Kasumi-1 (cell line): ENCODE measurements at places on chromosomes 2 and 18.

GRCh38 chr2:174183076-174183475 lies 65.3 kb downstream of the OLA1 start:
- DNase-seq = no peak

DNA sequence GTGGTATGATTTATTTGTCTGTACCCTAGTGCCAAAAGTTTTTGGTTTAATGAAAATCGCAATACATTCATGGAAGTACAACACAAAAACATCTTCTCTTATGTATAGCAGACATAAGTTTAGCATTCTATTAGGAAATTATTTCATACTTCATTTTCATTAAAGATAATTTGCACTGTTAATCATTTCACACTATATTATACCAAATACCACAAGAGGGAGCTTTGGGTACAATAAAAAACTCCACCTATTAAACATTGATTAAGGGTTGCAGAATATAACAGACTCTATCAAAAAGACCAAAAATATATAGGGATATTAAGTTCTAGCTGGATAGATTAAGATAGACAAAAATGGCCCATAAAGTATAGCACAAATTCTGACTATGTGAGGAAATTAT lies 79.0 kb downstream of the SLC66A3 start:
- peak; percentile 44 for DNase-seq

DNA sequence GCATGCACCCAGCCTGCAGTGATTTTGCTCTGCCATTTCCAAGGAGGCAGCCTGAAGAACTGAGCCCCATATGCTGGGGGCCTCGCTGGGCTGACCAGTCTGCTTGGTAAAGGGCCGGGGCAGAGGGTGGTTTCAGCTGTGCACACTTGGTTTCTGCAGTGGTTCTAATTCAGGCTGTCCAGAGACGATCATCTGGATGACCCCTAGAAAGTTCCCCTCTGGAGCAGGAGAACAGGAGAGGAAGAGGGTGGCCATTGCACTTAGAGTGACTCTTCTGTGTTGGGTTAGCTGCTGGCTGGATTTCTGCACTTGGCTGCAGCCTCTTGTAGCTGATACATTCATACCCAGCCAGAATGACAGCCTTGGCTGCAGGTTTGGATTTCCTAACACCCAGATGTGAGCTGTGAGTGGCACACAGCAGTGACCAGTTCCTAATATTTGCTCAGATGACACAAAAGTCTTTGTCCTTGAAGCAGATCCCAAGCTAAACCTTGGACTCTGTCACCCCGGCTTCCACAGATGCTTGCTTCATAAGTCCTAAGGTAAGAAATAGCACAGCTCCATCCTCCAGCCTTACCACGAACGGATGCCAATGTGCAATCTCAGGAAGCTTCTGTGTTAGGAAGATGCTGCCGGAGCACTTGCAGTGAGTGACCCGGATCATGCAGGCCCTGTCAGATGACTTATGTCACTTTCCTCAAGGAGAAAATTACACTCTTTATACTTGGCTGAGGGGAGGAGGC lies 105.6 kb downstream of the HNRNPLL start:
- DNase-seq = no peak

GRCh38 chr2:43224131-43224570 lies 2.3 kb downstream of the ZFP36L2 start:
- peak; percentile 75 for DNase-seq

- no peak for DNase-seq
Observed at GRCh38 chr2:231197706-231198290, 633 bp upstream of the ARMC9 start.

DNA sequence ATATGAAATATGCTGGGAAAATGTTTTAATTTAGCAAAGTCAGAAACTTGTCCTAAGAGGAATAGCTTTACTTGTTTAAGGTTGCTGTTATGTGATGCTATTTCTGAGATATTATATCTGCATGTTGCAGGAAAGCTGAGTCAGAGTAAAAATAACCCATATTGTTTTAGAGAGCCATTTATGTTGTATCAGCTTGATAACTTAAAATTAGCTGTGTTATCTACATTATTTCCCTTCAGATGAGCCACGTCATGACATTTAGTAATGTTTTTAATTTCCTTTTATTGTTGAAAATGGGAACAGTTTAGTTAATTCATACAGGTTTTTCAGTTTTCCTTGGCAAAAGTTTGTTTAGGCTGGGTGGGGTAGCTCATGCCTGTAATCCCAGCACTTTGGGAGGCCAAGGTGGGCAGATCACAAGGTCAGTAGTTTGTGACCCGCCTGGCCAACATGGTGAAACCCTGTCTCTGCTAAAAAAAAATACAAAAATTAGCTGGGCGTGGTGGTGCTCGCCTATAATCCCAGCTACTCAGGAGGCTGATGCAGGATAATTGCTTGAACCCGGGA lies 55.8 kb downstream of the TTC27 start:
- no peak for DNase-seq

GRCh38 chr2:18980104-18980785 lies 378.2 kb downstream of the OSR1 start:
- no peak for DNase-seq

DNA sequence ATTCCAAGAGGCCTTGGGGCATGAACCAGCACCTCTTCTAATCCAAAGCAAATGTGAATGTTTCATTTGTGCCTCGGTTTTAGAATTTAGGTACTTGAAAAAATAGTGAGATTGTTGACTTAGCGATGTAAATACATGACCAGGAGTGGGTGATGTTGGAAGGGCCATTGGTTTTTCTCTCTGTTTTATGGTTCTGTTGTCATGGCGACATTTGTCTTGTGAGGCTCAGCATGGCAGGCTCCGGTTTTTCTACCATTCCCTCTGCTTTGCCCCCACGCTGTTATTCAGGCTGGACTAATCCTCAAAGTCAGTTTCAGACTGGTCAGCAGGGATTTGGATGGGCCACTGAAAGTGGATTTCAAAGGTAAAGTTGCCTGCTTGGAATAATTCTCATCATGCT lies 255.4 kb downstream of the ALPK2 start:
- no peak for DNase-seq

- no peak for DNase-seq
Observed at GRCh38 chr2:165618806-165619205, 149.3 kb downstream of the CSRNP3 start.

DNA sequence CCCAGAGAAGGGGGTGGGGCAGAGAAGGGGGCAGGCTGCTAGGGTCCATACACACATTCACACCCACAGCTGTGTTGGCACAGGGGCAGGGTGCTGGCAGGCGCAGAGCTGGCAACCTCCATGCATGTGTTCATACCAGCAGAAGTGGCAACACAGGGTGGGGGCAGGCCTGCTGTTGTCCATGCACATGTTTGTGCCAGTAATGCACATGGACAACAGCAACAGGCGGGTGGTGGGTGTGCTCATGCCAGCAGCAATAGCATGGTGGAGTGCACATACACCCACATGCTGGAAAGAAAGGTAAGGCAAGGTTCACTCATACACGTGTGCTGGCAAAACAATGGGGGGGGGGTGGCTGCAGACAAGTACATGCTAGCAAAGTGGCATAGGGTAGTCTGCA lies 54.7 kb downstream of the FBXO15 start:
- DNase-seq = no peak

DNA sequence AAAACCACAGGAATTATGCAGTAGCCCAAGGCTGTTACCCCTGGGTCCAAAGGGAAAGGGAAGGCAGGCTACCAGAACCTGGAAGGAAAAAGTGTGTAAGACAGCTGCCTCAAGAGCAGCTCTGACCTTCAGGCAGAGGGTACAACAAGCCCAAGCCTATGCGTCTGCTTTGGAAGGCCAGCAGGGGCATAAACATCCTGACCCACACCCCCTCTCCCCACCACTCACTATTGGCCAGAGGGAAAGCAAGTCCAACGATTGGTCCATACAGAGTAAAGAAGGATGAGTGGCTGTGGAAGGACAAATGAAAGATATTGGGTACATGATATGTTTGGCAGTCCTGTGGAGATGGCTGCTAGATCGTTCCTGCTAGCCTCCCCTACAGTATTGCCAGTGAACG lies 227.6 kb upstream of the HNRNPA3 start:
- no peak for DNase-seq

- DNase-seq = no peak
Observed at GRCh38 chr2:140918426-140918825, 1212.4 kb downstream of the LRP1B start.

DNA sequence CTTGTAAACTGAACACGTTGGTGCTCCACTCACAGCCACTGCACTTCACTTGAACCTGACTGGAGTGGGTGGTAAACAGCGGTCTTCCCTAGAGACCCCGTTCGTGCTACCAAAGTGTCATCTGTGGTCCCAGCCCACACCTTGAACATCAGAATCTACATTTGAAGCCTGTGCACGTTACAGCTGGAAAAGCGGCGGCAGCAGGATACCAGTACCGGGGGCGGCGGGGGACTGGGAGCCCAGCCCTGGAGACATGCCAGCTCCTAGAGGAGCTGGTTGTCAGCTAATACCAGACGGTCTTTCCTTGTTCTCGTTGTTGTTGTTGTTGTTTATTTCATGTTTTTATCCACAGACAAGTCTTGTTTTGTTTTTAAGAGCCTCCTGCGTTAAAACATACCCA lies 156.7 kb downstream of the WDSUB1 start:
- DNase-seq = no peak

DNA sequence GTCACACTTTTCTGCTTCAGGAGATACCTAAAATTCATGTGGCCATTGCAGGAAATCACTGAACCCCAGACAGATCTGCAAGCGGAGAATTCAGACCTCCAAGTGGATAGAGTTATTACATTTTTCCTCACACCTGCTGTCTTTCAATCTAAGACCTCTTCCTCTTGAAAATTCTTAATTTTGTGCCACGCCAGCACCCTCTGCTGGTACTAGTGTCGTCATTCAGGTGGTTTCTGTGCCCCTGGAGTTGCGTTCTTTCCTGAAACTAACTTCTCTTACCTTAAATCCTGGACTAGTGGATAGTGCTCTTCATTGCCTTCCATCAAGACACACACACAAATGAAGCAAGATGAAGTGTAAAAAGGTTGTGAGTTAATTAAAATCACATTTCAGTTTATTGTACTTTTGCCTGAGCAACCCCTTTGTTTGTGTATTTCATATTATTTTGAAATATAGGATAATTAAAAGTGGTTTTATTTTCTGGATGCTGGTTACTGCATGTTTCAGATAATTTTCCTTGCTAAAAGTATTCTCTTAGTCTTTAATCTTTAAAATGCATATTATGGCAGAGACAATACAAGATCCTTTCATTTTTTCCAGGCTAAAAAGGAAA lies 1.6 kb upstream of the DNER start:
- DNase-seq = peak; percentile 28

GRCh38 chr2:235594964-235595363 lies 101.1 kb downstream of the AGAP1 start:
- no peak for DNase-seq

DNA sequence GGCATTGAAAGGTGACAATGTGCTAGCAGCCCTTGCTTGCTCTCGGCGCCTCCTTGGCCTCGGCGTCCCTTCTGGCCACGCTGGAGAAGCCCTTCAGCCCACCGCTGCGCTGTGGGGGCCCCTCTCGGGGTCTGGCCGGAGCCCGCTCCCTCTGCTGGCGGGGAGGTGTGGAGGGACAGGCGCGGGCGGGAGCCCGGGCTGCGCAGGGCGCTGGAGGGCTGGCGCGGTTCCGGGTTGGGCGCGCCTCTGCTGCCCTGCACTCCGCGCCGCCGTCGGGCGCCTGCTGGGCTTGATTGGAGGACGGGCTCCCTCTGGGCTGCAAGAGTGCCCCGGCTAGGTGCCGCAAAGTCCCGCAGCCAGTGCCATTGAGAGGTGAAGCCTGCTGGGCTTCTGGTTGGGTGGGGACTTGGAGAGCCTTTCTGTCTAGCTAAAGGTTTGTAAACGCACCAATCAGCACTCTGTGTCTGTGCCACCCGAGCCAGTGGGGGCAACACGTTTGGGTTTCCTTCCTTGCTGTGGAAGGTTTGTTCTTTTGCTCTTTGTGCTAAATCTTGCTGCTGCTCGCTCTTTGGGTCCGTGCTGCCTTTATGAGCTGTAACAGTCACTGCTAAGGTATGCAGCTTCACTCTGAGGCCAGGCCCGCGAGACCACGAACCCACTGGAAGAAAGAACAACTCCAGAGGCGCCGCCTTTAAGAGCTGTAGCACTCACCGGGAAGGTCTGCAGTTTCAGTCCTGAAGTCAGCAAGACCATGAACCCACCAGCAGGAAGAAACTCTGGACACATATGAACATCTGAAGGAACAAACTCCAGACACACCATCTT lies 14.8 kb upstream of the IMP4 start:
- DNase-seq = no peak

- DNase-seq = no peak
Observed at GRCh38 chr2:48251437-48252148, 278.4 kb upstream of the STON1 start.

GRCh38 chr18:27564066-27564465 lies 379.0 kb upstream of the CHST9 start:
- no peak for DNase-seq

GRCh38 chr18:58516514-58517285 lies 112.2 kb downstream of the ALPK2 start:
- DNase-seq = no peak

- no peak for DNase-seq
Observed at GRCh38 chr18:6627645-6628044, 101.9 kb upstream of the ARHGAP28 start.

DNA sequence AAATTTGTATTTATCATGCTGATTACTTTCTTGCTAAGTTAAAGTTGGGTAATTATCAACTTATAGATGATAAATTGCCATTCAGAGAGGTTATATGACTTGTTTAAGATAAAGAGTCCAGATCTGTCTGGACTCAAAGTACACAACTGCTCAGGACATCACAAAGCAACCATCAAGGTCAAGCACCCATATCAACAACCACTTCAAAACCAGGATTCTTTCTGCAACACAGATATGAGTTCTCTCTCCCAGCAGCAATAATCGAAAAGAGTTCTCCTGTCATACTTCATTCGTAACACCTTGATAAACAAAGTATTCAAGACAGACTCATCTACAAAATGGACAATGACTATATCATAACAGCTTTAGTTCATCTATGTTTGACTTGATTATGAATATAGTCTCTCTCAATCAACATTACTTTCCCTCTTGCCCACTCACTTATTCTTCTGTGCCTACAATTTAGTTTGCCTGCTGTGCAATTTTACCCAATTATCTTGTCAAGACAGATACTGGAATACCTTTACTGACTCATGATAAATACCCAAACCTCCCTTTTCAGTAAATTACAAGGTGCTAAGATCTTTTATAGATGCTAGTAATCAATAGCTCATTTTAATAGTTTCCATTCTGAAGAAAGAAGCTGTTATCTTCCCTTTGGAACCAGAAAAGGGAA lies 281.8 kb downstream of the NBAS start:
- DNase-seq = no peak

DNA sequence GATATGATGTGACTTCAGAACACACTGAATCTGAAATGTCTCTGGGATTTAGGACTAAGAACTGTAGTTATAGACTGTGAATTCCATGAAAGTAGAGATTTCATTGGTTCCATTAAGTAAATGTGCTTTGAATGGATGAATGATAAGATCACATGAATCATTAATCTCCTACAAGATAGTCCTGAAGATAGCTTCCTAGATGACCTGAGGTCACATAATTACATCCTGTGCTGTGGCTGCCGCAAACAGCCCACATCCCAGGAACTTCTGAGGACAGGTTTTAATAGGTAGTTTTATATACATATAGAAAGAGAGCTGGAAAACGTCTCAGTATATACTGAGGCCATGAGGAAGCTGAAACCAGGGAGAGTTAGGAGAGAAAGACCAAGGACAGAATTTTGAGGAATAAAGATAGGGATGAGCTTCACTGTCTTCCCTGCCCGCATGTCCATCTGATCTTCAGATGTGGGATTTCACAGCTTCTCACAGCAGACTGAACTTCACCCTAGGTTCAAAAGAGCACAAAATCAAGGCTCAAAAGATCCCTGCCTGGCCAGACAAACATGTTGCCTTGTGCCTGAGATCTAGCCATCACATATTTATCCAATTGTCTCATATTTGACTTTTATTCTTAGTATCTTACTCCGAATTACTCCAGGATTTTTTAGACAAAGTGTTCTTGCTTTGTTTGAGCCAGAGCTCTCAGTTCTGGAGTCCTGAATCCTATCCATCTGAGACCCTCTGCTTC lies 188.2 kb downstream of the IRS1 start:
- no peak for DNase-seq
